ENCODE measurements at places on chromosomes 6 and 20. TPM values are rescaled to one million over a fixed set of nuclear protein-coding genes. Genes with fewer than 3 reads are reported as not detected.

DNA sequence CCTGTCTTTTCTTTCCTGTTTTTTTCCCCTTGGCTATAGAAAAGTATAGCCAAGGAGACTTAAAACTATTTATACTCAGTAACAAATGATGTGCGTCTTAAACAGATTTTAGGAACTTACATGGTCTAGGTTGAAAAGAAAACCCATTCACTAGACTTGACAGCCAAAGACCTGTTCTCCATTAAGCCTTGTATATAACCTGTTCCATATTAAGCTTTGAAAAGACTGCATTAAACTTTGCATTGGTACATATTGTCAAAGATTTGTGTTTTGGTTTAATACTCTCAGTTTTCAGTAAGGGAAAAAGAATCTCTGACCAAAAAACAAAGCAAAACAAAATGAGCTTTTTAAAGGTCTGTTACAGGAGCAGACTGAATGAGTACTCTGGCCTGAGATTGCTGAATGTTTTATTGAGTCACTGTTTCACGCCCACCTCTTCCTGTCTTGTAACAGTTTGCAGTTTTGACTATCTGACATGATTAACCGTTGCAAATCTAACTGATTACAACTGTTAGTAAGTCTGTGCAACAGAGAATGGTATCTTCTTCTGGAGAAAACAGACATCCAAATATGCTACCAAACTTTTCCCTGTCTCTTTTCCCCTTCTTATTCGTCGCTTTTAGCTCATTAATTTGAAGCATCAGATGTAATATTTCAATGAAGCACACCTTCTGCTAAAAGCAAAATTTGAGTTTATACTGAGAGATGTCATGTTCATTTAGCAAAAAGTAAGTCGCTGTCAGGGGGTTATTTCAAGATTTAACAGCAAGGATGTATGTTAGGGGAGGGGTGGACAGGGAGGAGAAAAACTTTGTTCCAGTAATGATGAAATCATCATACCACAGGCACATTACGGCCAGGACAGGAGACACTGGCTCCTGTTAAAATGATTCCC is 59.1 kb upstream of the SUPT3H start:
- DNase-seq, result peak; percentile 74

- DNase-seq, result no peak
Measured at GRCh38 chr6:143155681-143156080, 95.0 kb downstream of the AIG1 start.

GRCh38 chr20:36591854-36592641 is 13.5 kb upstream of the RAB5IF start:
- DNase-seq, result peak; percentile 62

DNA sequence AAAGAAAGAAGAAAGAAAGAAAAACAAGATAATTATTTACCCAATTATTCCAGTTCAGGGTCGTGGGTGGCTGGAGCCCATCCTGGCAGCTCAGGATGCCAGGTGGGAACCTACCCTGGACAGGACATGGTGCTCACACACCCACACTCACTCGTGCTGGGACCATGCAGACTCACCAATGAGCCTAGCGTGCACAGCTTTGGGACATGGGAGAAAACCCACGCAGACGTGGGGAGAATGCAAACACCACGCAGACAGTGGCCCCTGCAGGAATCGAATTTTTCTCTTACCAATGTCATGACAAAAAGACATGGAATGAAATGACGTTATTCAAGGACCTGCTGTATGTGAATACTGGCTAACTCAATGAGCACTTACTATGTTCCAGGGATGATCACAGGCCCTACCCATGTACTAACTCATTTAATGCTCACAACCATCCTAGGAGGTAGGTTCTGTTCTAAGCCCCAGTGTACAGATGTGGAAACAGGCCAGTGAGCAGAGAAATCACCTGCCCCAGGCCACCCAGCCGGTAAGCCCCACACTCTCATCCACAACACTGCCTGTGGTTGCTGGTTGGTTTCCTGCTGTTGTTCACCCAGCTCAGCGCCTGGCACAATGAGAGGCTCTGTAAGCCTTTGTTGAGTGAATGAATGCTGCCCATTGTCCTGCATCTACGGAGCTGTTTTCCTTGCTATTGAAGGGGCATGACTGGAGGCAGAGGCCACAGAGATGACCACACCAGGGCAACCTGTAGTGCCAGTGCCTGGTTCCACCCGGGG is 6.8 kb upstream of the PI16 start:
- DNase-seq, result no peak

GRCh38 chr20:33914919-33915318 is 78.8 kb upstream of the RALY start:
- DNase-seq, result peak; percentile 99

- peak; percentile 46 for DNase-seq
Measured at GRCh38 chr20:50467718-50468356, 42.3 kb upstream of the PTPN1 start.

DNA sequence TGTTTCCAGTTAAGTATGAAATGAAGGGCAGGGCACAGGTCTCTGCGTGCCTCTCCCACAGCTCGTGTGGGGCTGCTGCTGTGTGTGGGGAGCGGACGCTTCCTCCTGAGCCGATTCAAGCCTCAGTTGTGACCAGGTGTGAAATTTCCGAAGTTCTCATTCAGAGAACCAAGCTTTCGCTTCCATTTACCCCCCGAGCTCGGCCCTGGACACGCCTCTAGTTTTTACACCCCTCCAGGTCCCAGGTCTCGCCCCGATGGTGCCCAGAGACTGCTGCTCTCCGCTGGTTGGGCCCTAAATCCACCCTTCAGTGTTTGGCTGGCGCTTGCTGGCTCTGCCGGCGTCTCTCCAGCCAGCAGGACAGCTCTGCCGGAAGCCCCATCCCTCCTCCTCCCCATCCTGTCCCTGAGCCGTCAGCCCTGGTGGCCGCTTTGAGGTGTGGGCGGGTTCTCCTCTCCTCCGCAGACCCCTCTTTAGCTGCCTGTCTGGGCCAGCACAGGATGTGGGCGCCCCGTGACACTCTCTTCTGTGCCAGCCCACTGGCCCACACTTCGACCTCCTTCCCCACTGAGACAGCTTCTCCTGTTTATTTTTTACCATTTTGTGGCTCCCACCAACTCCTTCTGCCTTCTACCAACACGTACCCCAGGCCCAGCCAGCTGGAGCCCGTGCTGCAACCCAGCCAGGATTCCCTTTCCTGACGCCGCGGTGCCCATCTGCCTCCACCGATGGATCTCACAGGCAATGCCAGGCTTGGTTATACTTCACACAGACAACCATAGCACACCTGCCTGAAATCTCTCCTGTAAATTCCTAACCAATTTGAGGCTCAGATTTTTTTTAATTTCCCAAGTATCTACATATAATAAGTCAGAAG is 142.8 kb downstream of the DLL1 start:
- DNase-seq, result no peak

DNA sequence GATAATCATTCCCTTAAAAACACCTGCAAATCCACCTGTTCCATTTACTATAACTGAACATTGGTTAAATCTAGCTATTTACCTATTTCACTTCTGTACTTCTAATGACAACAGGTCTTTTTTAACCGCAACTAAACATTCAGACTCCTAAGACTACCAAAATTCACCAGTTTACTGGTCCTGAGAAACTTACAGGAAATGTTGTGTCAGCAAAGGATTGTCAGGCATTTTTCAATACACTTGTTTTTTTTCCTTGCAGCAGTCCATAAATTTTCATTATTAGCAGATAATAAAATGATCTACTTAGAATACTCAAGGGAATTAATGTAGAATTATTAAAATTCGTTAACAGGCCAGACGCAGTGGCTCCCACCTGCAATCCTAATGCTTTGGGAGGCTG is 5.3 kb downstream of the ZUP1 start:
- DNase-seq, result no peak

- no peak for DNase-seq
Measured at GRCh38 chr6:37283671-37284151, 25.8 kb upstream of the TMEM217 start.

DNA sequence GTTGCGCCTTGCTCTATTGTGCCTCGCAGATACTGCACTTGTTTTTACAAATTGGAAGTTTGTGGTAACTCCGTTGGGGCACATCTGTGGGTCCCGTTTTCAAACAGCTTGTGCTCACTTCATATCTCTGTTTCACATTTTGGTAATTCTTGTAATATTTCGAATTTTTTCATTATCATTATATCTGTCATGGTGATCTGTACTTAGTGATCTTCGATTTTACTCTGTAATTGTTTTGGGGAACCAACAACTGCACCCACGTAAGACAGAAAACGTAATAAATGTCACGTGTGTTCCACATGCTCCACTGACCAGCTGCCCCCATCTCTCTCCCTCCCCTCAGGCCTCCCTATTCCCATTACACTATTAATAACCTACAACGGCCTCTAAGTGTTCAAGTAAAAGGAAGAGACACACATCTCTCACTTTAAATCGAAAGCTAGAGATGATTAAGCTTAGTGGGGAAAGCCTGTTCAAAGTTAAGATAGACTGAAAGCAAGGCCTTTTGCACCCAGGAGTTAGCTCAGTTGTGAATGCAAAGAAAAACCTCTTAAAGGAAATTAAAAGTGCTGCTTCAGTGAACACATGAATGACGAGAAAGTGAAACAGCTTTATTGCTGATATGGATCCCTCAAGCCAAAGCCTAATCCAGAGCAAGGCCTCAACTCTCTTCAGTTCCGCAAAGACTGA is 26.9 kb downstream of the TTLL2 start:
- DNase-seq, result no peak

GRCh38 chr20:47741669-47742608 is 43.3 kb downstream of the SULF2 start:
- no peak for DNase-seq

GRCh38 chr6:165894171-165894825 is 231.3 kb upstream of the PDE10A start:
- no peak for DNase-seq

Gene MUC22
- not detected for total RNA-seq

Gene OCSTAMP
- not detected for total RNA-seq

Gene GGTLC1
- not detected for total RNA-seq

Gene COL20A1
- not detected for total RNA-seq

Gene SLPI
- 0.33 TPM for total RNA-seq

Gene C6orf52
- 16.5 TPM for total RNA-seq

All from A172 (cell line).